ENCODE measurements at places on chromosomes 2 and 18.

DNA sequence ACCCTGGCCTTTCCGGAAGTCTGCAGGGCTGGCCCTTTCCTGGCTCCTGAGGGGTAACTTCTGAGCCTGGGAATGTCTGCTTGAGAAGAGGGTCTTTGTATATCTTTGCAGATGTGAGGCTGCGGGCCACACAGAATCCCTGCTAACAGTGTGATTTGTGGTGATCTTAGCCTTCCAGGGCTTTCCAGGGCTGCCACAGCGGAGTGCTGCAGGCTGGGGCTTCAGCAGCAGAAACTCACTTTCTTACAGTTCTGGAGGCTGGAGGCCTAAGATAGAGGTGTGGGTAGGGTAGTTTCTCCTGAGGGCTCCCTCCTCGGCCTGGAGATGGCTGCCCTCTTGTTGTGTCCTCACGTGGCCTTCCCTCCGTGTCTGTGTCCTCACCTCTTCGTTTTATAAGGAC is 294.7 kb upstream of the HS6ST1 start:
- DNase-seq: no peak

GRCh38 chr18:42025974-42026625 is 71.1 kb downstream of the PIK3C3 start:
- DNase-seq: peak; percentile 87

- no peak for DNase-seq
Measured at GRCh38 chr2:223928113-223929006, 16.8 kb downstream of the WDFY1 start.

DNA sequence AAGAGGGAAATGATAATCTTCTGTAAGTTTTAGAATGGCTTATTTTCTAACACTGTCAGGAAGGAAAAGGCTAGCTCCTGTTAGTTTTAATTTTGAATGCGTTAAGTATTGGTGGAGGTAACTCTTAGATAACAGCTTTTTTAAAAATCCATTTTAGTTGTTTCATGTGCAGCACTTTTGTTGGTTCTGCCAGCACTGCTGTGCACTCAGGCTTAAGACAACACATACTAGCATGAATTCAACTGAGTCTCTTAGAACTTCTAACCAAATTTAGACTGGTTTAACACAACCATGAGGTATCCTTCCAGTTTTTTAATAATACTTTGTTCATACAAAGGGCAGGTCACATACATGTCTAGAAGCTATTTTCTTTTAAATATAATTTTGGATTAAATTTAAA is 42.4 kb downstream of the ACVR1 start:
- DNase-seq: no peak

DNA sequence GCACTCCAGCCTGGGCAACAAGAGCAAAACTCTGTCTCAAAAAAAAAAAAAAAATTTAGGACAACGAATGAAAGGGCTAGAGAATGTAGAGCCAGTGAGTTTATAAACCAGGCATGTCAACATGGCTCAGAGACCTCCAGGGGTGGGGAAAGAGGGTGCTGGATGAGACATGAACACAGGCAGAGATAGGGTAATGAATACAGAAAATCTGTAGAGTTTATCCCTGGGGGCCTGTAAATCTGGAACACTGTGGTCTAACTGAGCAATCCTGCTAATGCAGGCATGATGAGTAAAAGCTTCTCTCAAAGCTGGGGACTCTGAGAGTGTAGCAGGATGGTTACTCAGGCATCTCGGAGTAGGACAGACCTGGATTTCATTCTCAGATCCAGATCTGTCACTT is 59.2 kb upstream of the IGFBP2 start:
- DNase-seq: no peak

DNA sequence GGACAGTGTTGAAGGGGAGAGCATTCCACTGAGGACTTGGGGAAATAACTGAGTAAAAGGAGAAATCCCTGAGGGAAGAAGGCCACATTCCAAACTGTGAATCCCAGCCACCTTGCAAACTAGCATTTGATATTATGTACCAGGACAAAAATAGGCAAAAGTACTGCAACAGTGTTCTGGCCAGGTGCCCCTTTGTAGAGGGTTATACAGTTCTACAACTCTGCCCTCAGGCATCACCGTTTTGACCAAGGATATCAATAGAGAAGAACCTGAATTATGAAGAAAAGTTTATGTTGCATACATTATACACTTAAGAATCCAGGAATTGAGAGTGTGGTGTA is 20.6 kb upstream of the CAVIN2 start:
- no peak for DNase-seq
